Karpas-422 (cell line): ENCODE measurements at places on chromosomes 12 and 14. TPM values are rescaled to one million over a fixed set of nuclear protein-coding genes. Genes with fewer than 3 reads are reported as not detected.

DNA sequence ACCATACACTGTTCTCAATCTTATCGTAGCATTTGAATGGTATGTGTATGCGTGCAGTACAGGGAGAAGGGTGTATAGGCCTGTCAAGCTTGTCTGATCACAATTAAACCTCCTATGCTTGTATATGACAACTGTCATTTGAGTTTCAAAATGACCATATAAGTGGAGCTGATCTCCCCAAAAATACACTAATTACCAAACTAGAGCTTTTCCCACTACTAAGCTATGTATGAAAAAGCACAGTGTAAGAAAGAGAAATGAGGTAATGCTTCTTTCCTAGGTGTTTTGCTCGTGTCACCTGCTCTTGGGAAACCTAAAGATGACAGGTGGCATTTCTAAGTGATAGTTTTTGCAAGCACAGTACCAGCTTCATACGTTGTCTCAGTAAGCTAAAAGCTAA lies 1.1 kb upstream of the STK38L start:
- H3K4me3 ChIP-seq: no peak overlapping the region
- H3K27ac ChIP-seq: no peak overlapping the region
- peaks cover 12% of the 10 kb centered on the region for H3K4me1 ChIP-seq
- H3K27me3 ChIP-seq: no peaks in the 10 kb centered on the region

DNA sequence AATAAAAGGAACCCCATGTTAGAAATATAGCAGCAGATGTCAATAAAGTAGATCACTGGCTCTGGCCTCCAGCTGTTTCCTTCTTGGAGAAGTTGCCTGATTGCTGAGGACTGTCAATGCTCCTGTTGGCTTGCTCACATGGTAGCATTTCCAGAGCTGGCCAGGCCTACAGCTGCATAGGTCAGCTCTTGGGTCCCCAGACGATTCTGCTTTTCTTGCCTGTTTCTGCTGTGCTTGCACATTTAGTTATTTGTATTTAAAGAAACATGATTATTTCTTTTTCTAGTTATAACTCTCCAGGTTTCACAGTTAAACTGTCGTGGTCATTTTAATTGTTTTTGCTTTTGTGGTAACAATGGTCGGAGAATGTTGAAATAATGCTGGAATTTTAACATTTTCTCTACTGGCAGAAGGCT lies 7.2 kb downstream of the NAV3 start:
- no peaks in the 10 kb centered on the region for H3K4me1 ChIP-seq
- 0 out of 2 replicates have a peak, but pooled peaks cover 2% of the 10 kb centered on the region for H3K27me3 ChIP-seq
- H3K36me3 ChIP-seq: no peaks in the 10 kb centered on the region

- H3K4me3 ChIP-seq: no peak overlapping the region
- DNase-seq: no peak
- peaks cover 39% of the 10 kb centered on the region; the same call in 1 of the 2 replicates for H3K36me3 ChIP-seq
- no peaks in the 10 kb centered on the region for H3K27me3 ChIP-seq
- H3K4me1 ChIP-seq: no peaks in the 10 kb centered on the region
- no peak overlapping the region for H3K27ac ChIP-seq
Measured at GRCh38 chr12:101298426-101298825, 18.5 kb downstream of the UTP20 start.

GRCh38 chr14:67815573-67816225 lies 691 bp downstream of the ZFYVE26 start:
- peak overlapping the region; percentile 86 for H3K4me3 ChIP-seq
- no peak overlapping the region for H3K27ac ChIP-seq

DNA sequence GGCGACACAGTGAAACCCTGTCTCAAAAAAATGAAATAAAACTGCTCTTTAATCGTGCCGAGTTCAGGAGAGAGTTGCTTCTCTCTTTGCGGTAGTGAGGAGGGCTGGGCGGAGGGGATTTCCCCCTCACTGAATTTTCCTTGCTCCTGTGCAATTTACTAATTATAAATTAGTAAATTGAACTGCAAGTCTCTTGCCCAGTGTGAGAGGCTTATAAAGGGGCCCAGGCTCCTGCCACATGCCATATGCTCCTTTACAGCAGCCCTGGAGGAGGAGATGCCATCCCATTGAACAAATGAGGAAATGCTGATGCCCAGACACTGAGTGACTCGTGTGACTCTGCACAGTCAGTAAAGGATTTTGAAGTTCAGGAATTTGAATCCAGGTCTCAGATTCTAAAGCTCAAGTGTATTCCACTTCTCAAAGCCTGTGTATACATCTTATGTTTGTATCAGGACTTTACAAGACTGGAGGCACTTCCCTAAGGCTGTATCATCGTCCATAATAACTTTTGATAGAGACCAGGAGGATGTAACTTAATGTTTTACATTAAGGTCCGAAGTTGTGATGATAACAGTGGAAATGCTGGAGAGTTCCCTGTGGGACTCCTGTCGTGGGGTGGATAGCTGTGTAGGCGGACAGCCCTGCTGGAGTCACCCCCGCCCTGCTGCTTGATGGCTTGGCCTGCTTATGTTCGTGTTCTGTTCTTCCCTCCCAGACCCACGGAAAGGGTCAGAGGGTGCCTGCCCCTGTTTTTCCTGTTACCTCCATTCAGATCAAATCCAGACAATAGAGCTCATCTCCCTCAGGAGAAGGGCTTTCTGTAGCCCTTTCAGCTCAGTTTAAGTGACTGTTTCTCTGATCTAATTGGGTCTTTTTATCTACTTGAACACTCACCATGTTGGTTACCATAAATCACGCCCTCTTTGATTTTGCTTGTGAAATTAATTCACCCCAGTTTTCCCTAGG lies 13.9 kb downstream of the PELI2 start:
- H3K36me3 ChIP-seq: no peaks in the 10 kb centered on the region
- H3K27me3 ChIP-seq: no peaks in the 10 kb centered on the region
- H3K4me3 ChIP-seq: no peak overlapping the region
- H3K27ac ChIP-seq: no peak overlapping the region

Gene CPNE6
- total RNA-seq: 0.04 and 1.3 TPM in 2 replicates

DNA sequence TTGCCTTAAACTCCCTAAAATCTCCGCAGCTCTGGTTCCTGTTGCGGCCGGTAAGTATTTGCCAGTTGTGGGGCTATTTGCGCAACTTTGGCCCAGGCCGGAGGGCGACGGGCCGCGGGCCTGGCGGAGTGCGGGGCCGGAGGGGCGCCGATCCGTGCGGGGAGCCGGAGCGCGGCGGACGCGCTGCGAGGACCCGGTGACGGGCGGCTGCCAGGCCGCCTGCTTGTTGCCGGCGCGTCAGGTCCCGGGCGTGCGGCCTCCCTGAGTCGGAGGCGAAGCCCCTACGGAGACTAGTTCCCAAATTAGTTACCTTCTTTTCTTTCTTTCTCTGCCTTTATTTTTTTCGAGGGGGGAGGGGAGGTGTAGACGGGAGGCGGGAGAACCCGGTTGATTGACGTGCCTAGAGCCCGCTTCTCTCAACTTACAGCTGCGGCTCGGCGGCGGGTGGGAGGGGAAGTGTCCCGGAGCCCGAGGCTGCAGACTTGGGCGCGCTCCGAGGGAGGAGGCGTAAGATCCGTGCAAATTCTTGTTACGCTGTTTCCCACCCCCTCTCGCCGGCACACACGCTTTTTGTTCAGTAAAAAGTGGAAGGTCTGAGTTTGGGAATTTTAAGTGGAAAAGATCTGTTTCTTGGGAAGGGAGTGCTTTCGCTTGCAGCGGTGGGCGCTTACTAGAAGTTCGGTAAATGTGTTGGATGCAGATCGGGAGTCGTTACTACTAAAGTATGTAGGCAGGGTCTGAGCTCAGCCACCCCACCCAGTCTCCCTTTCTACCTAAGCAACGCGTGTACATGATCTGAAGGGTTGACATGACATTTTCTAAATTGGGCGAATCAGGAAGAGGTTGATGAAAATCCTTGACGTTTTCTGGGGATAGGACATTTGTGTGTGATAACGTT lies 576 bp downstream of the ZBTB1 start:
- peak; percentile 99 for DNase-seq
- peak overlapping the region; percentile 96 for H3K27ac ChIP-seq
- no peaks in the 10 kb centered on the region; the same call in 1 of the 2 replicates for H3K36me3 ChIP-seq
- peak overlapping the region; percentile 77 for H3K4me3 ChIP-seq
